ENCODE measurements at places on chromosomes 1 and 21. TPM values are rescaled to one million over a fixed set of nuclear protein-coding genes. Genes with fewer than 3 reads are reported as not detected.

RPE65 gene
- total RNA-seq: not detected

DNA sequence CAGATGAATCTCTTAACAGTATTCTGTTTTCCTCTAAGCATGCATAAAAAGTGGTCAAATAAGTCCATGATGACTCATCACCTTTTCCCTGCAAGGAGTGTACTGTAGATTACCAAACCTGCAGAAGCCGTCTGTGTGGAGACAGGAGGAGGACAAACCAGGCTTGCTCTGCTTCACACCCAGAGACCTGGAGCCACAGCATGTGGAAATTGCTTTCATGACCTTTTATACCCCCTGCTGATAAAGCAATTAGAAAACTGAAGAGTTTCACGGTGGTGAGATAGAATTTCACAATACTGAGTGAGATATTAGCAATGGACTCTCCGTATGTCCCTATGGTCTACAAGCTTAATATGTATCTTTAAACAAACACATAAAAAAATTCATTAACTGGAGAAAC lies 9.4 kb downstream of the CORT start:
- peak; percentile 72 for DNase-seq

DNA sequence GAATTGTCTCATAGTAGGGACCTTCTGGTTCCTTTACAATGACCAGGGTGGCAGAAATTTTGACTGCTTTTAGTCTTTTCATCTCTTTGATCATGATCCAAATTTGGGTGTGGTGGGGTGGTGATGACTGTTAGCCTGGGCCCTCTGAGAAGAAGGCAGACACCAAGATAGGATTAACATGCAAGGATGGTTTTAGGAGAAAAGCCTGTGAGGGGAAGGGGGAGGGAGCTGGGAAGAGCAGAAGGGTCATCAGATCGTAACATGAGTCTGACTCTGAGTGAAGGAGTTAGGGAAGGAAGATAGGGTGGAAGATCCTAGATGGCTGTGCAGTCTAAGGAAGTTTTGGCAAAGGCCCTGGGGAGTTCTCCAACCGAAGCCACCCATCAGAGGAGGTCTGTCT lies 28.5 kb upstream of the CAMSAP2 start:
- DNase-seq: no peak

GRCh38 chr1:117146575-117147340 lies 25.2 kb upstream of the TRIM45 start:
- DNase-seq: peak; percentile 86

MPZ gene
- total RNA-seq: 4.8 TPM

- peak; percentile 40 for DNase-seq
Measured at GRCh38 chr1:176206006-176206960, 803 bp downstream of the COP1 start.

- DNase-seq: no peak
Measured at GRCh38 chr21:45153358-45154318, 79.3 kb downstream of the ADARB1 start.

TMEM82 gene
- not detected for total RNA-seq

GRCh38 chr21:35342440-35342839 lies 293.3 kb upstream of the RUNX1 start:
- DNase-seq: no peak

CHRNB2 gene
- not detected for total RNA-seq

DNA sequence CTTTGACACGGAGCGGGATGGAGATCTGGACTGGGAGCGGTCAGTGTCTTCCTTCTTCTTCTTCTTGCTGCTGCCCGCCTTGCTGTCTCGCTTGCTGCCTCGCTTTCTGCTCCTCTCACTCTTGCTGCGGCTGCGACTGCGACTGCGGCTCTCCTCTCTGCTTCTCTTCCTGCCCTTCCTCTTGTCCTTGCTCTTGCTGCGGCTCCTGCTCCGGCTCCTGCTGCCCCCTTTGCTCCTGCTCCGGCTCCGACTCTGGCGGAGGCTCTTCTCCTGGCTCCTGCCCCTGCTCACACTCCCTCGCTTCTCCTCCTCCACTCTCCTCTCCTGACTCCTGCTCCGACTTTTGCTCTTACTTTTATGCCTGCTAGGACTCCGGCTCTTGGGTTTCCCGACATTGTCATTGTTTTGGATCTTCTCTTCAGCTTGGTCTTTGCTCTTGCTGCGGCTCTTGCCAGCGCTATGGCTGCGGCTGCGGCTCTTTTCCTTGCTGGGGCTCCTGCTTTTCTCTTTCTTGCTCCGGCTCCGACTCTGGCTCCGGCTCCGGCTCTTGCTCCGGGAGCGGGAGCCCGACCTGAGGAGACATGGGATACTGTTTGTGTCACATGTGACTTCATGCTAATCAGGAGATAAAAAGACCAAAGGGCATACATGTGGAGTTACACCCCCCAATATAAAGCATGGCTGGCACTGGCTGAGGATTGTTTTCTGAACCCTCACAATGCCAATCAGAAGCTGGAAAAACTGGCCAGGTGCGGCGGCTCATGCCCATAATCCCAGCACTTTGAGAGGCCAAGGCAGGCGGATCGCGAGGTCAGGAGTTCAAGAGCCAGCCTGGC lies 25.2 kb upstream of the TMEM200B start:
- no peak for DNase-seq

GRCh38 chr1:168343566-168343965 lies 62.9 kb downstream of the TBX19 start:
- DNase-seq: no peak

INAVA gene
- 4.6 TPM for total RNA-seq

CTSE gene
- not detected for total RNA-seq

GRCh38 chr1:119321666-119322419 lies 46.7 kb upstream of the HAO2 start:
- no peak for DNase-seq

LCE3E gene
- total RNA-seq: not detected

- peak; percentile 87 for DNase-seq
Measured at GRCh38 chr1:234851450-234852438, 241.8 kb upstream of the IRF2BP2 start.

DNA sequence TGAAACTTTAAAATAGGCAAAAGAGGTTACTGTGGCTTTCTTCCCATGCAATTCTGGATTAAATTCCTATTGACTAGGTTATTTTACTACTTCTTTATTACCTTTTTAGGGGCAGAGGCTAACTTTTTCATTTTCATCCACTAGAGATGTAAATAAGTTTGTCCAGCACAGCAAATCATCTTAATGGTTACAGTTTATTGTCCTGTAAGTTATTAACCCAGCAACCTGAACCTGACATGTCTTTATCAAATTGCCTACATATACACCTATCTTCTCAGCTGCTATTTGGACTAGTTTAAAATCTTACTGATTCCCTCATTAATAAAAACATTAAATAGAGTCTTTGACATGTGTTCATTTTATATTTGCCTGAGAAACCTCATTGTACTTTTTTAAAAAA lies 6.9 kb upstream of the SCYL3 start:
- no peak for DNase-seq

- no peak for DNase-seq
Measured at GRCh38 chr1:9435153-9435636, 104.1 kb upstream of the SLC25A33 start.

- no peak for DNase-seq
Measured at GRCh38 chr1:153730468-153730988, 2.7 kb downstream of the INTS3 start.

- no peak for DNase-seq
Measured at GRCh38 chr1:43993206-43993914, 2.0 kb downstream of the CCDC24 start.

- DNase-seq: peak; percentile 31
Measured at GRCh38 chr1:12001996-12002493, 17.3 kb upstream of the MIIP start.

DNA sequence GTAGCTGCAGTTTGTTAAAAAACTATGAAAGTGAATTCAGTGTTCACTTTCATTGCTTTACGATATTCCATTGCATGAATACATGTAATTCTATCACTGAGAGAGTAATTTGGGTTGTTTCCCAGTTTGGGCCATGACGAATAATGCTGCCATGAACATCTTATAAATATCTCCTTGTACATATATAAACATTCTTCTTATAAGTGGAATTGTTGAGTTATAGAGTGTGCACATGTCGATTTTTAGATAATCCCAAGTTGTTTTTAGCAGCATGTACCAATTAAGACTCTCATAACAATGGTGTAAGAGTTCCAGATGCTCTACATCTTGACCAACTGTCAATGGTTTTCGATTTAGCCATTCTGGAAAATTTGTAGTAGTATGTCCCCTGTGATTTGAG lies 40.9 kb downstream of the ALG6 start:
- DNase-seq: no peak

DNA sequence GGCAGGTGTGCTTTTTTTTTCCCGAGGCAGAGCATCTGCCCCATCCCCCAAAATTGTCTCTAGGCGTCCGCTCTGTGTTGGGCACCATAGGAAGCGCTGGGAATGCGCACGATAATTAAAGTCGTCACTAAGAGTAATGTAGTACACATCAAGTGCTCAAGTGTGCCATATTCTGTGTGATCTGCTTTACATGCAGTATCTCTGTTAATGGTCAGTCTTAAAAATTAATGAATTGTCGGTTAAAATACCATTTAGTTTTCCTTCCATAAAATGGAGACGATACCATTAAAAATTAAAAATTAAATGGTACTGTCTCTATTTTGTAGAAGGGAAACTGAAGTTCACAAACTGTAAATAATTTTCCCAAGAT lies 544 bp upstream of the CCT8 start:
- DNase-seq: no peak

ZBTB40 gene
- total RNA-seq: 11.8 TPM

DNA sequence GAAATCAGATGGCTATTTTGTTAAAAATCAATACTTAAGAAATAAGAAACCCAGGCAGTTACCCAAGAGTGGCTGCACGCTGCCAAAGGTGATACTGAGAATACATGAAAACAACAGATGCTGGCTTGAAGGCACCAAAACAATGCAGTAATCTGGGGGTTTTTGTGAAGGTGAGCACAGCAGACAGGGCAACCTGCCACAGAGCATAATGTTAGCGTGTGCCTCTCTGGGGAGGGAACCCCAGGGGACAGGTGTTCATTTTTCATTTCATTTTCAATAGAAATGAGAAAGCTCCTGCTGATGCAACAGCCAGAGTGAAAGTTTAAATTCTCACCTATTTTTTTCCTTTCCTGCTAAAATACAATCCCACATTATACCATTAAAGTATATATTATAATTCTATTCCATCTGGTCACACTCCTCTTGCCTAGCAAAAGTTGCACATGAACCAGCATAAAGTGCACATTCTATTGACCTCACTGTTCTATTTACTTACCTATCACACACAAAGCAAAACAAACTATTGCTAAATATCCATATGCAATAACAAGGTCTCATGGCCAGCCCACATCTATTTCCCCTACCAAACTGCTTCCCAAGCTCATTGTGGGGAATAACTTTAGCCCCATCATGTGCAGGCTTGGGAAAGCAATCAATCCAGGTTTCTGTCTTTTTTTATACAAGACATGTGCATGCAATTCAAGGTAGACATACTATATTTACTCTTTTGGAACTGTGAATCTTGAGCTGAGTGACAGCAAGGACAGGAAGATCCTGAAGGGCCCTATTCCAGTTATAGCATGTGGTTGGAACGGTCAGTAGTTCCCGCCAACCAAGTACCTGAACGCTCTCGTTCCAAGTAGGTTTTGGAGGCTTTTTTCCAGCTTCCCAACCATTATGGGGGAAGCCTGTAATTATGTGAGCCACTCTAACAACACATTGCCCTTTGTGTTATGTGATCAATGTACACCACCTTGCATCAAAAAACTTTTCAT lies 173.6 kb downstream of the RERE start:
- no peak for DNase-seq

DNA sequence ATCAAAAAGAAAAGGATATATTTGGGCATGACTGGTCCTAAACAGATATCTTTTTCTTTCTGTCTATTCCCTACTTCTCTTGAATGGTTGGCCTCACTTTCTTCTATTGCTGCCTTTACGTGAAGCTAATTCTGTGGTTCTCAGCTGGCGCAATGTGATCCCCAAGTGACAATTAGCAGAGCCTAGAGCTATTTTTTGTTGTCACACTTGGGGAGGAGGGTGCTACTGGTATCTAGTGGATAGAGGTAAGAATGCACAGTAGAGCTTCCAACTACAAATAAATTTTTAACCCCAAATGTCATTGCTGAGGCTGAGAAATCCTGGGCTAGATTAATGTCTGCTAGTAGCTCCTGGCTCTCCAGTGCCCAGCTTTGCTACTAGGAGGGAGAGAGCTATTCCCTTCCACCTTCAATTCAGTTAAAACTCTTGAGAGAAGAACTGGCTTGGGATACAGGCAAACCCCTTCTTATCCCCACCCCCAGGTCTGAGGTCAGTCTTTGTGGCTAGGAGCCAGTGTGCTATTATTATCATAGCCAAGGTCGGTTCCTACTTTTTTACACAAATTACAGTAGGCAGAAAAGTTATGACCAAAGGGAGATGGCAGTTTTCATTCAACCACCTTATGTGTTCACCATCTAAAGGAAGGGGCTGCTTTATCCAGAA lies 102.1 kb downstream of the SNX7 start:
- DNase-seq: no peak

- DNase-seq: no peak
Measured at GRCh38 chr1:225617956-225618355, 35.0 kb downstream of the ENAH start.

- DNase-seq: no peak
Measured at GRCh38 chr1:86277936-86278335, 118.2 kb downstream of the ODF2L start.

DNA sequence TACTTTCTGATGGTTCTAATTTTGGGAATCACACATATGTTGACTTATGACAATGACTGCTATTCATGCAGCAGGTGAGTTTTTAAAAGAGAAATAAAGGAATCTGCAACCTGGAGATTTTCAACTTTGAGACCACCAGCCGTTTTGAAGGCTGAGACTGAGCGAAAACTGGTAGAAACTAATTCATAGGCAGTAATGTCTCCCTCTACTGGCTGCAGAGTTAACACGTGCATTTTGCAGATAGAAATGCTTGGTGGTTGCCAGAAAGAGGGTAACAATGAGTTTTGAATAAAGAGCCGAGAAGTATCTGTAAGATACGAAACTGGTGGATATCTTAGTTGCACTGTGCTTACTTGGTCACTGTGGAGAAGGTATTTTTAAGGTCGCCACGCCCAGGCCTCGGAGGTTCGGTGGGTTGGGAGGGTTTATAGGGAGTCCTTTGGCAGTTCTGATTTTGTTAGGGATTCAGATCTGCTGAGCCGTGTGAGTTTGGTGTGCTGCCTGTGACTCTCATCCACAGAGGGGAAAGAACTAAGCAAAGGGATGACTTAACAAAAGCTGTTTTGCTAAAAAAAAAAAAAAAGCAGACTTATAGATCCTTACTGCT lies 83.0 kb downstream of the RYR2 start:
- DNase-seq: peak; percentile 23

EFCAB14 gene
- total RNA-seq: 63.2 TPM

GJB3 gene
- 0.74 TPM for total RNA-seq

GRCh38 chr21:34881839-34882371 lies 167.2 kb downstream of the RUNX1 start:
- peak; percentile 95 for DNase-seq

DNA sequence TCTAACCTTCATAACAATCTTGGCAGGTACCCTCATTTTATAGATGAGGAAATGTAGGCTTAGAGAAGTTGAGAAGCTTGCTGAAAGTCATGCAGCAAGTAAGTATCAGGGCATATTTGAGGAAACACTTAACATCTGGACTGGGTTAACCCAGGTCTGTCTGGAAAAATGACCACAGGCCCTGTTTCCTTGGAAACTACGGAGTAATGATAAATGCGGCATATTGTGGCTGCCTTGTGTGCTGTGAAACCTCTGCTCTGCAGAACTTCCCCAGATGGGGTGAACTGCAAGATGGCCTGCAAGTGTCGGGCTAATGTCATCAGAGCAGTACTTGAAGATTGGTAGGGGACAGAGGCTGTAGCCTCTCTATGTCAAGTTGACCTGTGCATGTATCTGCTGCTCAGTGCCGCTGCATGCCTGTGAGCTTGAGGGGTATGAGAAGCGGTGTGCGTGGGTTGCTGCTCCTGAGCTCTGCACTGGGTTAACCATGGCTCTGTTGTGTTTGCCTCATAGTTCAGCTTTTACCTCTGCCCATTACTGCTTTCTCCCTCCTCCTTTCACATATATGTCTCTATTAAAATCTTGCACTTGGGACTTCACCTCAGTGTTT lies 83.1 kb downstream of the WDR3 start:
- no peak for DNase-seq

Measured in A172 (cell line).